ENCODE measurements at places on chromosomes 2 and 18.
A peak's percentile ranks its signal among the peaks of the same experiment; 100 is the strongest.

DNA sequence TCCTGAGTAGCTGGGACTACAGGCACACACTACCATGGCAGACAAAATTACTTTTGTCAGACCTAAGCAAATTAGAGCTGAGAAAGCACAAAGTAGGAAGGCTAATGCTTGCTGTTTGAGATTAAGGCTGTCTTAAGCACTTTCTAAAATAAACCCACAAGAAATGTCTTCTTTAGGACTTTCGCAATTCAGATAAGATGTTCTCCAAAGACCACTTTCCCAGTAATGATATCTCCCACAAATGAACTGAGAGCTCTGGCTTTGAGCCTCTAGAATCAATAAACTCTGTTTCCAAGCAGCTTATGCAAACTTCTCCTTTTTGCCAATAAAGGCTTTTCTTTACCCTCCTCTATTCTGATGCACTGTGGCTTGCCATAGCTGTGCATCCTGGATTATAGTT is 32.0 kb upstream of the GALNT1 start:
- DNase-seq, result no peak

GRCh38 chr2:193679847-193680246 is 1485.1 kb upstream of the TMEFF2 start:
- DNase-seq, result no peak

- DNase-seq, result no peak
Measured at GRCh38 chr2:206935991-206936842, 3.1 kb upstream of the CPO start.

- no peak for DNase-seq
Measured at GRCh38 chr2:29293830-29294438, 178.7 kb downstream of the CLIP4 start.

DNA sequence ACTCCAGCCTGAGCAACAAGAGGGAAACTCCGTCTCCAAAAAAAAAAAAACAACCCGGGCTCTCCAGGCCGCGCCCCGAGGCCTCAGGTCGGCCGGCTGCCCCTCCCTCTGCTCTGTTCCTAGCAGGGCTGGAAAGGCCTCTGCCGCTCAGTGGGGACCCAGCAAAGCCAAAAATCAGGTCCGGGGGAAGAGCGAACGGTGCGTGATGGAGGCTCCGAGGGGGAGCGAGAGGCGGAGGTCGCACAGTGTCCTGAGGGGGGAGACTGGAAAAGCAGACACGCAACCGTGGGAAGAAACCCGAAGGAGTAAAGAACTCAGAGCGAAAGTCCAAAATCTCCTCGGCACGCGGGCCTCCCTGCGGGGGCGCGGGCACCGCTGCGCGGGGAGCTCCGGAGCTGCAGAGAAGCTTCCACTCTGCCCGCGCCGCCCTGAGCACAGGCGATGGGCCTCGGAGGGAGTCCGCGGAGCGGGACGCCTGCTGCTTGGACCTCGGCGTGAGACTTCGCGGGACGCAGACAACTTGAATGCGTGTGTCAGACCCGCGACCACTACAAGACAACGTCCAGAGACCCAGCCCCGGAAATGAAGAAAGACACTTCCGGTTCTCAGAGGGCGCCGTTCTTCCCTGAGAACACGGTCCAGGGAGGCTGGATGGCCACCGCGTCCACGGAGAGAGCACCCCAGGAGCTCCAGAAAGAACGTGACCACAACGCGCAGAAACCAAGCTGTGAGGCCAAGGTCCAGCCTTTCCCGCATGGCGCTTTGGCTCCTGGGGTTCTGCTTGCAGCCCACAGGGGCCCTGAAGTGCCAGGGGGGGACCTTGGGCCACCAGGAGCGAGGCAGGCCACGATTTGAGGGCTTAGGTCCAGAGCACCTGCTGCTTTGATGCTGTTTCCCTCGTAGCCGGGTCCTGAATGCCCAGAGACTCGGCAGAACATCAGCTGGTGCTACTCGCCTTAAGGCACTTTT is 219.8 kb downstream of the DPP10 start:
- DNase-seq, result no peak

- no peak for DNase-seq
Measured at GRCh38 chr2:17759805-17760204, 5.9 kb downstream of the GEN1 start.

DNA sequence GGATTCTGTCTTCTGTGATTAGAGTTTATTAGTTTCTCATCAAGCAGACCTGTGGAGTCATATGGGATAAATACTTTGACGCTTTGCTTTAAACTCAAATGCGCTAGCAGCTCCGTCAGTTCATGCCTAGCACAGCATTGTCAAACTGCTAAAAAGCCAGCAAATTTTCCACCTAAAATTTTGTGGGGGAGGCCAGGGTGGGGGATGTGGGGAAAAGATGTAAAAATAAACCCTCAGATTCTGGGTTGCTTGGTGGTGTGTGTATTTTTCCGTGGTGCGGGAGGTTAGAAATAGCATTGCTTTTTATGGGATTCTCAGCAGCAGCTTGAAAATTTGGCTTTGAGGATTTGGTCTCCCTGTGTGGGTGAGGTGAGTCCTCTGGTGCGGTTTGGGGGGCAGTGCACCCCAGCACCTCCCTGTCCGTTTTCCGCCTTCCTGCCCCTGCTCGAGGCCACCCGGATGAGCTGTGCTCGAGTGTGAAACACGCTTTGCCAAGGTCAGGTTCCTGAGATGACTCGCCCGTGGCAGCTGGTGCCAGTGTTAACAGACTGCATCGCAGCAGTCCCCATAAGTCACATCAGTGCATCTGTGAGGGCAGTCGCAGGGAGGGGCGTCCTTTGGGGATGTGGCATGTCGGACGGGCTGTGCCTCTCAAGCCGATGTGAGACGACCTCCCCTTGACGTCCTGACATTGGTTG is 65.9 kb downstream of the LDLRAD4 start:
- no peak for DNase-seq

GRCh38 chr2:113887009-113887792 is 2.7 kb upstream of the ACTR3 start:
- DNase-seq, result no peak

- DNase-seq, result no peak
Measured at GRCh38 chr2:63700271-63700670, 111.5 kb downstream of the MDH1 start.

DNA sequence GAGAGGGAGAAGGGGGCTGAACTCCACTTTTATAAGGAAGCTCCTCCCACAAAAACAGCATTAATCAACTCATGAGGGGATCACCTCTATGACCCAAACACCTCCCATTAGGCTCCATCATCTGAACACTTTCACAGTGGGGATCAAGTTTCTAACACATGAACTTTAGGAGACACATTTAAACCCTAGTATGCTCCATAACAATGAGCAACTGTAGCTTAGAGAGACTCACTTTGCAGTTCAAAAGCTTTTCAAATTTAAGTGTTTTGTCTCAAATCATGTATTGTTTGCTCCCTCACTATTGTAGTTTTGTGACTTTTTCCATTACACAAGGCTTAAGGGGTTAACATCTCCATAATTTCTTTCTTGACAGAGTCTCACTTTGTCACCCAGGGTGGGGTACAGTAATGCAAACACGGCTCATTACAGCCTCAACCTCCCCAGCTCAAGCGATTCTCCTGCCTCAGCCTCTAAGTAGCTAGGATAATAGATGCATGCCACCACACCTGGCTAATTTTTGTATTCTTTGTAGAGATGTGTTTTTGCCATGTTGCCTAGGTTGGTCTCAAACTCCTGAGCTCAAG is 352.7 kb upstream of the CDH20 start:
- no peak for DNase-seq

DNA sequence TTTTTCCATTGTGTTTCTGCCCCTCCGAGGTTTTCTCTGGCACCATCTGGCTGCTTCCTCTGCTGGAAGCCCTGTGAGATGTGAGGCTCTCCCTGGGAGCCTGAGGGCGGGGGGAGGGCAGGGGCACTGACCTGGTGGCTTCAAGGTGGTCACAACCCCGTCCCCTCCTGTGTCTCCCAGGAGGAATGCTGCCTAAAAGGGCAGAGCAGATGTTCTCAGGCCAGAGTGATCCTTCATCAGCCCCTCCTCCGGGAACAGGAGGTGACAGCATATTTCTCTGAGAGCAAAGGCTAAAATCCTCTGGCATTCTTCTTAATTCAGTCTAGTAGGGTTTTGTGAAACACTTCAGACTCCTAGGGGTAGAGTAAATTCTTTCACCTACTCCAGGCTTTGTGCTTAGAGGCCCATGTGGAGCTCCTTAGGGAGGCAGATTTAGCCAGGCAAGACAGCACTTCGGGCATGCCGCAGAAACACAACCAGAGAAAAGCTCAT is 18.3 kb upstream of the GREB1 start:
- no peak for DNase-seq

- no peak for DNase-seq
Measured at GRCh38 chr2:59276917-59277316, 1035.8 kb upstream of the FANCL start.

- DNase-seq, result no peak
Measured at GRCh38 chr2:39203382-39203781, 40.4 kb downstream of the CDKL4 start.

GRCh38 chr2:151478011-151478410 is 68.3 kb downstream of the RIF1 start:
- peak; percentile 3 for DNase-seq

GRCh38 chr2:6637330-6637729 is 228.4 kb downstream of the CMPK2 start:
- no peak for DNase-seq

DNA sequence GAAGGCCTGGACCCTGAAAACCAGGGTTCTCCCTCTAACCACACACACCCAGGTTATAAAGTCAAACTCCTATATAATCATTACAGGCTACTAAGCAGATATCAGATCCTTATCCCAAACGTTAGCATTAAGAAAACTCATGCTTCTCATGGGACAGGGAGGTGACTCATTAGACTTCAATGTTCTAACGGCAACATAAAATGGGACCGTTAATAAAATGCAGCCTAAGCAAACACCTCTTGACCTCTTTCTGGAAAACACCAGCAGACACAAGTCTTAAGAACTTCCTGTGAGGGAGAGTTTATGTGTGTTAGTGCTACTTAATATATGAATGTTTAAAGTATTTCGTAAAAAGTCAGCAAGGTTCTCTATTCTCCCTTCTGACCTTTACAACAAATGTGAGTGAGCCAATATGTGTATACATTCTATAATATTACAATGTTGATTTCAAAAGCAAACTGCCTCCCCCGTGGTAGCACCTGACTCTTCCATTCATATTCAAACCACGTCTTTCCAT is 31.7 kb downstream of the LPIN2 start:
- DNase-seq, result no peak

DNA sequence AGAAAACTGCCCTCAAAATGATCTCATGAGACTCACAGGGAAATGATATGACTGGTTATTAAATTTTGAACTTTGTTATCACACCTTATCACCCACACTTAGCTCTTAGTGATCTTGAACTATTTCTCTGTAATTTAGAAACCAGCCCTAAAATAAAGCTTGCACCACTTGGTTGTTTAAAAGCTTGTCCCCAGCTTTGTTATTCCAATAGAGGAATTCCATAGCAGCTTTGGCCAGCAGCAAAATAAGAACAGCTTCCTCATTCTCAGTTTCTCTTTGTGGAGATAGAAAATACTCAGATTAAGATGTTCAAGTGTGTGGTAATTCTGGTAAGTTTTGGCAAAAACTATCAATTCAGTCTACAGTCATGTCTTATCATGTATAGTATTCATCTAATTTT is 54.4 kb upstream of the CCDC68 start:
- no peak for DNase-seq

- no peak for DNase-seq
Measured at GRCh38 chr2:204538182-204539018, 6.9 kb upstream of the PARD3B start.

DNA sequence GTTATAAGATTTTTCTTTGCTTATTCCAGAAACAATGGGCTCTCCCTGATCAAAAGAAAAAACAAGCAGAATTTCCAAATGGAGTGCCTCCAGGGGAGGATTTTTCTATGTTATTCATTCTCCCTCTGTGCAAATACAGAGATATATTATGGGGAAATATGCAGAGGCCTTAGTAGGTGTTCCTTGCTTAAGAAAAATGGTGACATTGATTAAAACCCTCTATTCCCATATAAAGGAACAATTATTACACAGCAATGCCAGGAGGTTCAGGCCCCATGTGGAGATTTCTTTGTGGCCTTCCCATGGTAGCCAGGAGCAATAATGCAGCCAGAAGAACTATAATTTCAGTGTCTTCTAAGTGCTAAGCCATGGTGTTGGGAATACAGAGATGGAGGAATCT is 255.9 kb upstream of the CXCR4 start:
- no peak for DNase-seq

GRCh38 chr2:143736904-143737303 is 607.7 kb downstream of the ARHGAP15 start:
- DNase-seq, result no peak

- no peak for DNase-seq
Measured at GRCh38 chr2:86488561-86489250, 47.5 kb downstream of the KDM3A start.

DNA sequence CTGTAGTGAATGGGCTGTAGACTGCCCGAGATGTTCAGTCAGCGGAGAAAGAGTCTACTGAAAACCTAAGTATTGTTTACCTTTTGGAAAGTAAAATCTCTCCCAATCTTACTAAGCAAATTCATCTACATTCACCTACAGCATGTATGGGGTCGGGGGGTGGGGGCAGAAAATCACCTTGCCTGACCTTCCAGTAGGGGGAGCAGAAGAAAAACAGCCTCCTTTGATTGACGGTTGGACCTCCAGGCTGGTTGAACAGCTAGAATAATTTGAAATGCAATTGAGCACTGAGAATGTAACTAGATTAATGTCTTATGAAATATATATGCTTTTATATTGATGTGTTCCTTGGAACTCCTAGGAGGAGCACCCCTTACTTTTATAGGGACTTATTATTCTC is 10.0 kb downstream of the LRATD1 start:
- no peak for DNase-seq

DNA sequence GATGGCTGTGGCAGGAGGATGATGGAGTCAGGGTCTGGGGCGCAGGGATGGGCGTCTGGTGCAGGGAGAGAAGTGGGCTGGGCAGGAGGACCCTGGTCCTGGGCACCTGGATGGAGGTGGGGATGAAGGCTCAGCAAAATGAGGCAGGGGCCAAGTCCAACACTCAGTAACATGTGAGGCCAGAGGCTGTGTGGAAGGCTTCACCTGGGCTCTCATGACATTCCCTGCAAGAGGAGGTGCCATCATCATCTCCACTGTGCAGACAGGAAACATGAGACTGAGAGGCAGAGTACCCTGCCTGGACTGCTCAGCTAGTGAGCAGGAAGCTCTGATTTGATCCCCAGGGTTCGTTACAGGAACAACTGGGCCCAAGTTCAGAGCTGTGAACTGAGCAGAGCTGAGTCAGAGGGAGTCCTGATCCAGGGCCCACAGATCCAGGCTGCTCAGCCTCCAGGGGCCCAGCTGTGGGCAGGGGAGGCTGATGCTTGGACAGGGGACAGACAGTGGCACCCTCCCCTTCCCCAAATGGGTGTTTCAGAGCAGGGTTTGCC is 36.9 kb downstream of the HJURP start:
- no peak for DNase-seq

GRCh38 chr2:10271509-10271908 is 31.2 kb upstream of the HPCAL1 start:
- DNase-seq, result no peak

- DNase-seq, result no peak
Measured at GRCh38 chr2:203412546-203413331, 84.5 kb downstream of the ABI2 start.

GRCh38 chr18:22844628-22845027 is 88.5 kb upstream of the RBBP8 start:
- no peak for DNase-seq
